Stimulated activated CD4-positive, alpha-beta T cell treated with anti-CD3 and anti-CD28 coated beads, Interleukin-1b, Interleukin-23, amount 100 ng/mL, for 24 hours (primary cell): ENCODE measurements at places on chromosomes 4 and X.

DNA sequence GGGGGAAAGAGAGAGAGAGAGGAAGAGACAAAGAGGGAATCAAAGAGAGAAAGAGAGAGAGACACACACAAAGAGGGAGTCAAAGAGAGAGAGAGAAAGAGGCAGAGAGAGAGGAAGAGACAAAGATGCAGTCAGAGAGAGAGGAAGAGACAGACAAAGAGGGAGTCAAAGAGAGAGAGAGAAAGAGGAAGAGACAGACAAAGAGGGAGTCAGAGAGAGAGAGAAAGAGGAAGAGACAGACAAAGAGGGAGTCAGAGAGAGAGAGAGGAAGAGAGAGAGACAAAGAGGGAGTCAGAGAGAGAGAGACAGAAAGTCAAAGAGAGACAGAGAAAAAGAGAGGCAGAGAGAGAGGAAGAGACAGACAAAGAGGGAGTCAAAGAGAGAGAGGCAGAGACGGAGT, 45.5 kb downstream of the MAGEA9 start:
- DNase-seq = no peak

- no peak for DNase-seq
Measured at GRCh38 chrX:112654871-112655270, 24.9 kb downstream of the LHFPL1 start.

DNA sequence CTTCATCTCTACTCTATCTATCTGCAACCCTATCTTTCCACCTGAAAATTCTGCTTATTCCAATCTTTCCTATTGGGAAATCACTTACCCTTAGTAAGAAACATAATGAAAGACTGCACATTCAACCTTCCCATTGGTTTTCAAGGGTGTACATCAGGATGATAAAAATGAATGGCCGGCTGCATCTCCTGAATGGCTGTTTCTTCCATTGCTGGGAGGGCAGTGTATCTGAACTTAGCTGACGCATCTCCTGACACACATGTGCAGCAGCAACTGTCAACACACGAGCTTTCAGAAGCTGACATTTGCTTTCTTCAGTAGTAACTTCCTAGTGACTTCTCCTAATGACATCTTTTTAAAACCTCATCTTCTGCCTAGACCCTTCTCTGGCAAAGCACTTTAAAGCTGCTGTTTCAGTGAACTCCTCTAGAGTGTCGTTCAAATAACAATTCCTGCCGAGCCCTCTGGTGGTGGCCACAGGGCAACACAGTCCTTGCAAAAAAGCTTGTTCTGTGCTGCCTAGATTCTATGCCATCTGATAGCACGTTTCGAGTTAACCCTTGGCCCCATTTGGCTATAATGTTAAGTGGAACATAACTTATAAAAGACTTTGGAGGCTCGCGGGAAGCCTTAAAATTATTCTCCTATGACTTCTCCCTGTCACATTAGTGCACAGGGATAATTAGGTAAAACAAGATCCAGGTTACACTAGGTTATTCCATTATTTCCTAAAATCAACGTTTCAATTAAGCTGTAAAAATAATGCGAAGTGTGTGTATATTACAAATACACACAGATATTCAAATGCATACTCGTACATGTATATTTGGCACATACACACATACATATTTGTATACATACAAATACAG, 2340.7 kb downstream of the PCDH7 start:
- DNase-seq = no peak

DNA sequence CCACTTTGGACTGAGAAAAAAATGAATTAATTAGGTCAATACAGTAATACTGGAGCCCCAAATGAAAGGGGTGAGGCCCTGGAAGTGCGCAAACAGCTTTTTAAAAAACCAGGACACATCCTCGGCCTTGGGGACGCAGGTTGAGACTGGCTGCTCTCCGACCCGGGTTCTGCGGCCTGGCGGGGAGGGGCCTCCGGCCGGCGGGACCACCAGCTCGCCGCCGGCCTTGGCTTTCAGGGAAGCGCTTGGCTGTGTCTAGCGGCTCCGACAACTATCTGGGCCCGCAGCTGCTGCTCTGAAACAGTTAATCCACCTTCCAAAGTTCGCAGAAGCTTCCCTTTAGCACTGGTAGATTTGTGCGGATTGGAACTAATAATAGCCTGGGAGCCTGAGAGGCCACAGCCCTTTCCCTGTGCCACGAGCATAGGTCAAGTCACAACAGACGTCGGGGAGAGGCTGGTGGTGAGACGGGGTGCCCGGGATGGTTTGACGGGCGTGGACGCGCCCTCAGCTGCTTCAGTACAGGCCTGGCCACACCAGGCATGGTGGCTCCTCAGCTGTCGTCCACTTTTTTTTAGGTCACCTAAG, 1.1 kb upstream of the SEL1L3 start:
- DNase-seq = no peak

- DNase-seq = no peak
Measured at GRCh38 chr4:119795986-119796578, 167.5 kb upstream of the PDE5A start.

DNA sequence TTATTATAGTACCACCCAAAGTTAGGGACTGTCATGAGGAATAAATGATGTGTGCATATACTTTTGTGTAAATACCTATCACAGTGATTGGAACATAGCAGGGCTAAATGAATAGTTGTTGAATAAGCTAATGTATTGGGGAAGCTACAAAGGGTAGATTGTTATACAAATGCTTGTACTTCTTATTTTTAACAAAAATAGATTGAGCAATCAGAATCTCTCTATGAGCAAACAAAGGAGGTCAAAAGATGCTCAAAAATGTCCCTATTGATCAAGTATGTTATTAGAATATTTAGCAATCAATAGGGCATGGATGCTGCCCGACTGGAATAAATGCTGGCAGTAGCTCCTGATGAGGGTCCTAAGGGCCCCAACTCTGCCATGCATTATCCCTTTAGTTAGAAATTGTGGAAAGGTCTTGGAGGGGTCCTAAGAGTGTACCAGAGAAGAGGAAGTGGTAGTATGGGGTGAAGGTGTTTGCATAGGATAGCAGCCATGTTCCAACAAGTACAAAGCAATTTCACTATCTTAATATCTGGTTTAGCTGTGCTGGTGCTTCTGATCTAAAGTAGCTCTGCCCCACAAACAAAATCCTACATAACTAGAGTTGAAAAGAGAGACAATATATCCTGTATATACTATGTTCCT, 33.1 kb upstream of the TAPT1 start:
- no peak for DNase-seq

DNA sequence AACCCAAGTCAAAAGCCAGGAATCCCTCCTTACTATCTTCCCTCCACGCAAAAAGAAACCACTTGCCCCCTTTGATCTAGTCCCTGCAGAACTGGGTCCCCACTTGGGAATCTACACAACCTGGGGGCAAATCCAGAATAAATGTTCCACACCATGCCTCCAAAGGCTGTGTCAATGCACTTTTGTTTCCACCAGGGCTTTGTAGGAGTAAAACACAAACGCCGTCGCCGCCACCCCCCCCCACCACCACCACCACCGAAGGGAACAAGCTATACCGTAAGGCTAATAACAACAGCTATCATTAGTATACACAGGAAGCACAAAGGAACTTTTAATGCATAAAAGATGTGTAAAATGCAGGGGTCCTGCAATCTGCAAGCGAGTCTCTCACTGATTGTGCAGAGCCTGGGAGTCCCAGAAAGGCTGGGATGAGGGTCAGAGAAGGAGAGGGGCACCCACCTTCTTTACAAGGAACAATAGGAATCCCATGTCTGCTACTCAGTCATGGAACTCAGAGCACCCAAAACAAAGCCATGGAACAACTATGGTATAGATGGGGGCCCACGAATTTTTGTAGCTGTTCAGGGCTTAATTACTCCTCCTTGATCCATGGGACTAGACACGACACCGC, 13.2 kb downstream of the BCOR start:
- DNase-seq = no peak

GRCh38 chrX:9356846-9357245, 108.0 kb upstream of the TBL1X start:
- no peak for DNase-seq

DNA sequence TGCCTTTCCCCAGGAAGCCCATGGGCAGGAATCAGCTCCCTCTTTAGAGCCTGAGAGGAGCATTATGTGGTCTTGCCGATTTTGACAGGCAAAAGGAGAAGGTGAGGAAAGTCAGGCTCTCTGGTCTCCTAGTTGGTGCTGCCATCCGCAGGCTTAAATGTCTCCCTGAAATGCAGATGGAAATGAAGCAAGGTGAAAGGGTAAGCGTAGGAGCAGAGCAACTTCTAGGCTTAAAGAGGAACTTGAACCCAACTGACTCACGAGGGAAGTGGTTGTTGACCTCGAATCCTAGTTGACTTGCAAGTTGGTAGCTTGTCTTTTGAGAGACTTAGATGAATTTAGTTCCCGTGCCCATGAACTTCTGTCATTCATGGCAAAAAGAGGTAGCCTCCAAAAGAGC, 205.9 kb downstream of the PTTG2 start:
- no peak for DNase-seq
